ENCODE measurements at places on chromosomes 5 and 9.

DNA sequence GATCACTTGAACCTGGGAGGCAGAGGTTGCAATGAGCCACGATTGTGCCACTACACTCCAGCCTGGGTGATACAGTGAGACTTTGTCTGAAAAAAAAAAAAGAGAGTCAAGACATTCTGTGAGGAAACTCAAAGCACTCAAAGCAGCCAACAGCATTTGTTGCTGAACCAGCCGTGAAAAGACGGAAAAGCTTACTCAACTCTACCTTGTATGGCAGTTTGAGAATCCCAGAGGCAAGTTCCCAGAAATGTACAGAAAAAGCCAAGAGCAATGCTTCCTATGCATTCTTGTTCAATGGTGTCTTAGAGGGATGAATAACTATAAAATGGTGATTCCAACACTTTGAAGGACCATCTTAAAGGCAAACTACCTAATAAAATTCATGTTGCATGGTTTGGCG, 170.2 kb downstream of the HSD17B3 start:
- no peak for DNase-seq

DNA sequence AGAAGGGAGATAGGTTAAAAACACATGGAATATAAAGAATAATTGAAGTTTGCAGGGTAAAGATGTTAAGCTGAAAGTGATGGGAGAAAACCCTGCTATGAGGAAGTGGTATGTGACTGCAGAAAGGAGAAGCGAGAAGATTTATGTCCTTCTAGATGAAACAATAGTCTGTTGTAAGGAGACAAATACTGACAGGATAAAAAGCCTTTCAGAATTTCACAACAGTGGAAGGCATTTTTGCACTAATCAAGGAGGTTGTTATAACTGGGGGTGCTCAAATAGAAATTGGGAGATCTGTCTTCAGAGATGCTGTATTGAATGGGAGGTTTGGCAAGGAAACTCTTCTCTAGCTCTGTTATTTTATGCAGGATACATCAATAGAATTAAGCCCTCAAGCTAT, 69.6 kb downstream of the NMUR2 start:
- no peak for DNase-seq

- no peak for DNase-seq
These were observed 36.2 kb downstream of the SH3PXD2B start for GRCh38 chr5:172417983-172418630.

DNA sequence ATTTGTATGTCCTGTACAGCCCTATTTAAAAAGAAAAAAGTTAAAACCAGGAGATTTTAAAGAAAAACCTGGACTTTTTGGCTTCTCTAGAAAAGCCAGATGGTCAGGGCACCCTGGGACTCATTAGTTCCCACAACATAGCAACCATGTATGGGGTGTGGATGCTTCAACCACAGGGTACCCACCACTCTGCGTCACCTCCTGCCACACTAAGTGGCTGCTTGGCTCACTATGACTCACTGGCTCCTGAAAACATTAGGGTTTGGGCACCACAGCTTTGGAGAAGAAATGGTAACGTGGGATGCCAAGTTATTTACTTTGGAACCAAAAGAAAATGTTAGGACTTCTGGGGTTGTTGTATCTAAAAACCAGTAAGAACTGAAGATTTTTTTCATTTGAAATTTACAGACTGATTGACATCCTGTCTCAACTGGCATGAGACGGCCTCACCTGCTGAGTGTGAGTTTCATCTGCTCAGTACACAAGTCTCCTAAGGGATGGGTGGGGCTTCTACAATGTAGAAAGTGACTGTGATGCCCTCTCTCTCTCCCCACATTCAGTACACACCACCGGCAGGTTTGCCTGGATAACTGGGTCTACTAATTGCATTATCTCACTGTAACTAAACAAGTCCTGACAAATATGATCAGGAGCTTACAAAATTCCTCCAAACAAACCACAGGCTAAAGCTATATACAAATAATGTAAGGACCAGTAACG, 103.9 kb downstream of the ESM1 start:
- DNase-seq, result no peak

DNA sequence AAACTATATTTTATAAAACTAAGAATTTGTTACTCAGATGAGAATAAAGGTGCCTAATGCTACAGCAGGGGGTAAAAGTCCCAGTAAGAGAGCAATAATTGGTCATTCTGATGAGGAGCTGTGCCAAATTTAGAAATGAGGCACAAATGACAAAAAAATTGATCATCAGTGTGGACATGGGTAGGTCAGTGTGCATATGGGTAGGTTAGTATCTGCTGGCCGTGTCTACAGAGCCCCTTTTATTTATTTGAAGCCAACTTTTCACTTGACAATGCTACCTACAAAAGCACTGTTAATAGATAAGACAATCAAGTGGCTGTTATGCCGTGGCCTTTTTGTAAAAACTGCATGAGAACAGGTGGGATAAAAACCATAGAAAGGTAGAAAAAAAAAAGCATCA, 454.6 kb downstream of the RAB3C start:
- DNase-seq, result no peak

DNA sequence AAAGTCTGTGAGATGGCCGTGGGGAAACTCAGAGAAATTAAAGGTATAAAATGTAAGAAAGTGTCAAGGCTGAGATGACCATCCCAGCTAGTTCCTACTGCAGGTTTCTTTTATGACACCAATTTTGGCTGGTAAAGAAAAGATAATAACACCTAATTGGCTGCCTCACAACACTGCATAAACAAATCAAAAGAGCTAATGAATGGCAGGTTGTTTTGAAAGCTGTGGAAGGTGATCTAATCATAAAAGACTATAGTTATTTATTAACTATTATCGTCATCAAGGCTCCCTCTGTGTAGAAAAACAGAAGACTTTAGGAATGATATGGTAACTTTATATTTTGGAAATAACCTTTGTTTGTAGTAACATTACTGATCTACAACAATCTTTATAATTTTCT, 3.5 kb upstream of the SPINK5 start:
- no peak for DNase-seq
